ENCODE measurements at places on chromosomes 4 and X. TPM values are rescaled to one million over a fixed set of nuclear protein-coding genes. Genes with fewer than 3 reads are reported as not detected.

Gene ZFX
- total RNA-seq: 72.3 TPM

Gene FGF16
- not detected for total RNA-seq

Gene GPR50
- total RNA-seq: not detected

Gene PRDM5
- total RNA-seq: 7.3 TPM

Gene TBC1D9
- 17.4 TPM for total RNA-seq

Gene PDHA1
- 177 TPM for total RNA-seq

Gene BMP3
- not detected for total RNA-seq

Gene KIAA1210
- total RNA-seq: not detected

Gene WDR17
- total RNA-seq: 1.5 TPM

Gene ATP2B3
- not detected for total RNA-seq

Gene TRAM1L1
- total RNA-seq: 0.75 TPM

Gene AFP
- not detected for total RNA-seq

Gene SPATA18
- total RNA-seq: 28.9 TPM

Gene CXCL1
- 35.0 TPM for total RNA-seq

Gene ADH7
- not detected for total RNA-seq

Gene MAGED4
- total RNA-seq: not detected

Gene HHIP
- total RNA-seq: 0.12 TPM

Gene PNMA3
- total RNA-seq: not detected

- no peak for DNase-seq
These were observed 25.0 kb upstream of the BCORL1 start for GRCh38 chrX:129957241-129958082.

- DNase-seq: peak; percentile 82
These were observed 99.8 kb downstream of the PTCHD1 start for GRCh38 chrX:23434356-23434884.

DNA sequence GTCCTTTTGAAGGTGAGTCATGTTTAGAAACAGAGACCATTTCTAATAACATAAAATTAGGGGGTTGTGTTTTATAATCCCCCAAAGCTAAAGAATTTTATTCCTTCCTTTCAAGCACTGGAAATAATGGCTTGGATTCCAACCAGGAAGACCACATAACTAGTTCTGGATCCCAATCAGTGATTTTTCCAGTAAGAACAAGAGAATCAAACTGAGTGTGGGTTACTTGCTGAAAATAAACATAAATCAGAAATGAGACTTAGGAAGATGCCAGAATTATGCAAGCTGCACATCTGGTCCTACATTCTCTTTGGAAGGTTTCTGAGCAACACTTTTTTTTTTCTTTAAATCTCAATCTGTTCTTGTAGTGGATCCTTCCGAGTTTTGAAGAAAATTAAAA lies 76.3 kb downstream of the SOWAHB start:
- DNase-seq: no peak

- no peak for DNase-seq
These were observed 1527.8 kb downstream of the STIM2 start for GRCh38 chr4:28388471-28388870.

GRCh38 chrX:19678941-19679340 lies 163.6 kb upstream of the MAP3K15 start:
- peak; percentile 44 for DNase-seq

- no peak for DNase-seq
These were observed 7.6 kb downstream of the L1CAM start for GRCh38 chrX:153878345-153878744.

DNA sequence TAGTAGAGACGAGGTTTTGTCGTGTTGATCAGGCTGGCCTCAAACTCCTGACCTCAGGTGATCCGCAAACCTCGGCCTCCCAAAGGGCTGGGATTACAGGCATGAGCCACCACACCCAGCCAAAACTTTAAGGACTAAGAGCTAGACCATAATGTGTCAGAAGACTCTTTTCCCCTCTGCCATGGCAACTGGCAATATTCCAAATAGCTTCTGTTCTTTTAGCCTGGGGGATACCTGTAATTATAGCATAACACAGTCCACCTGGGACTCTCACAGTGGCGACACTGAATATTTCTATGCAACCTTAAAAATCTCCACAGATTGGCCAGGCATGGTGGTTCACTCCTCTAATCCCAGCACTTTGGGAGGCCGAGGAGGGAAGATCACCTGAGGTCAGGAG lies 45.5 kb upstream of the RBM47 start:
- DNase-seq: peak; percentile 23

DNA sequence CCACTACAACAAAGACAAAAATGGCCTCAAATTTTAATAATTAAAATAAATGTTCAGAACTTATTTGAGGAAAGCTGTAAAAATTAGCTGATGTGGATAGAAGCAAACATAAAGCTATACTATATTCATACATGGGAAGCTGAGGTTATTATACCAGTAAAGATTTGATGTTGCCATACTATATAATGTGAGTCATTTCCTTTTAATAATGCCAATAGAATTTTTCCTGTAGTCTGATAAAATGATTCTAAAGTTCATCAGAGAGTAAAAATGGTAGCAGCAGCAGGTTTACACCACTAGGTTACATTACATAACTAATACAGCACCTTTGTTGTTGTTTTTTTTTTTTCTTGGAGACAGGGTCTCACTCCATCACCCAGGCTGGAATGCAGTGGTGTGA lies 45.5 kb upstream of the CYP2U1 start:
- no peak for DNase-seq

- no peak for DNase-seq
These were observed 3.3 kb upstream of the LIN54 start for GRCh38 chr4:83013902-83014301.

GRCh38 chr4:1207157-1207470 lies 34.7 kb upstream of the SPON2 start:
- no peak for DNase-seq

DNA sequence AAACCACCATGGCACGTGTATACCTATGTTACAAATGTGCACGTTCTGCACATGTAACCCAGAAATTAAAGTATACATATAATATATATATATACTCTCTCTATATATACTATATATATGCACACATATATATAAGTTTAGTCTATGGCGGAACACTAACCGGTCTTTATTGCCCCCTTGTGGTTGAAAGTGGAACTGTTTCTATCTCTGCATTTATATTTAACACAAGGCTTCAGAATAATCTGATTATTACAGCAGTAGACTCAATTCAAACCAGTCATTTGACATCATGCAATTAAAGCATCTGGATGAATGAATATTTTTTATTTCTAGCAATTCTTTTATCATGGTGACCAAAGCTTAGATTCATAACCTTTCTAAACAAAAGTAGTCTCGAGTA lies 14.6 kb downstream of the RAB9B start:
- peak; percentile 66 for DNase-seq

- no peak for DNase-seq
These were observed 9.4 kb upstream of the TET2 start for GRCh38 chr4:105137121-105137875.

DNA sequence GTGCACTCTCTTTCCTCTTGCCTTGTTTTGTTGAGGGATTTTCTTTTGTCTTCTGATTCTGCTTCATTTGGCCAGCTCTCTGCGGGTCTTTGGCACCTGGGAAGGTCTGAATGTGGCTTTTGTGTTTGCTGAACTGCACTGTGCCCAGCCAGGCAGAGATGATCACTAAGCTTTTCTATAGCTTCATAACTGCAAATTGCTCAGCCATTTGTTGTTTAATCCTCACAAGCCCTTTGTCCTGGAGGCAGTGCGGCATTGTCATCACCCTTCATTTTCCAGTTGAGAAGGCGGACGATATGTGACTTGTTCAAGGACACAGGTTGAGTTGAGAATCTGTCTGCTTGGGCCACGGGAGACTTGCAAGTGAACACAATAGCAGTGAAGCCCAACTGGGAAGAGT lies 46.0 kb upstream of the SFRP2 start:
- no peak for DNase-seq

- DNase-seq: no peak
These were observed 105.0 kb upstream of the MAMLD1 start for GRCh38 chrX:150258176-150258425.

DNA sequence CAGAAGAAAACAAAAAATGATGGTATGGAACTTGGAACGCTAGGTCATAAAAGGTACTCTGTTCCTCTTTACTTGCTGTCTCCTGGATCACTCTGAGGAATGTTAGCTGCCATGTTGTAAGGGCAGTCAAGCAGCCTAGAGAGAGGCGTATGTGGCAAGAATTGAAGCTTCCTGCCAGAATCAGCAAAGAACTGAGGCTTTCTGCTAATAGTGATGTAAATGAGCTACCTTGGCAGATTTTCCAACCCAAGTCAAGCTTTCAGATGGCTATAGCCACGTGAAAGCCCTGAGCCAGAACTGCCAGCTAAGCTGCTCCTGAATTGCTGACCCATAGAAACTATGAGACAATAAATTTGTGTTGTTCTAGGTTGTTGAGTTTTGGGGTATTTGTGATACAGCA lies 38.7 kb downstream of the AASDH start:
- no peak for DNase-seq

DNA sequence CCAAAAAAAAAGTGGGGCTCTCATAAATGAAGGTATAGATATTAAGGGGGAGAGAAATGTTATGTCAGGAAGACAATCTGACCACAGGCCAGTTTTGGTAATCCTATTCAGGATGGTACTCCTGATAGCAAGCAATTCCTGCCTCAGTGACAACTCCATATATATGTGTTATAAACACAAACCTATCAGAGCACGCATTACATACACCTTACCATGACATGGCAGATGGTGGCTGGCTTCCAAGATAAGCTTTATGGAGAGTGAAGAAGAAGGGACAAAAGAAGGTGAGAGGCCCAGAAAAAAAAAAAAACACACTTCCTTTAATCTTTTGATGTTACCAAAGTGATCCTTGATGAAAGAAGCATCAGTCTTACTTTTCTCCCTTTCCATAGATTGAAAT lies 29.5 kb upstream of the KDR start:
- no peak for DNase-seq

DNA sequence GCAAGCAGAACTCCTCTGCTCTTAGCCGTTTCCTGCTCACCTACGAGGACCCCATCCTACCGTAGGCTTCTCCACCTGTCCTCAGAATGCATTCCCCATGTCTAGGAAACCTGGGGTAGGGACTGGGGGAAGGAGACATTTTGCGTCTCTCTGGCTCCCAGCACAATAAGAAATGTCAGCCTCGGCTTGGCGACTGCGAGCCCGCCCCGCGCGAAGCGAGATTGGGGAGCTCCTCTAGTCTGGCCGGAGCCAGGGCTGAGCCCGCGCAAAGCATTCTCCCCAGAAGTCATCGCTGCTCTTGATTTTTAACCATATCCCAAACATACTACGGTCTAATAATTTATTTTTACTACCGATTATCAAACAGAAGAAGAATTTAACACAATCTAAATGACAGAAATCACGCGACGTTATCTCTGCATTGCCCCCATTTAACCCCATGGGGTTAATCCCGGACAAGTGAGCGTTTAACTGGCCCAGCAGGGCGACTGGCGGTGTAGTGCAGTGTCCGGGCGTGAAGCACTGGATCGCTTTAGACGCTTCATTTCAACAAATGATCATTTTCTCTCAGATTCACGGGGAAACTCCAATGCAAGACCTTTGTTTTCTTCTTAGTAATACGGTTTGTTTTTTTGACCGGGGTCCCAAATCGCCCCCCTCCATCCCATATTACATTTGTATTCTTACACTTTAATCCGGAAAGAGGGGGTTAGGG lies 8.0 kb upstream of the PITX2 start:
- no peak for DNase-seq

- DNase-seq: no peak
These were observed 353.6 kb downstream of the TRIML1 start for GRCh38 chr4:188492886-188493285.

- peak; percentile 51 for DNase-seq
These were observed 26.5 kb downstream of the RASSF6 start for GRCh38 chr4:73593631-73594241.

DNA sequence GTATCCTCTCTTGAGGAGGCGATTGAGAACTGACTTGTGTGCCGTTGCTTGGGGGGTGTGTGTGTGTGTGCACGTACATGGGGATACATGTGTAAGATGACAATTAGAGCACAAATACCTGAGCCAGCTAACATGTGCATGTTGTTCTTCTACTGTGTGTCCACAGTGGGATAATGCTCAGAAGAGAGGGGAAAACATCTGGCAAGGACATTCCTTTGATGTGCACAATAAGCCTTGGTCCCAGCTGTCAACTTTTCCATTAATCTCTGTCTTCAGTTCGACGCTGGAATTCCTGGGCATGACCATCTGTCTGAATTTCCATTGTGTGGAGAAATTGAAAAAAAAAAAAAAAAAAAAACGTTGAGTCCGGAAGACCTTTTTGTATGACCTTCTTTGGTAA lies 592.0 kb upstream of the GALNTL6 start:
- DNase-seq: no peak

GRCh38 chrX:150052226-150052625 lies 113.9 kb upstream of the EOLA2 start:
- peak; percentile 65 for DNase-seq

DNA sequence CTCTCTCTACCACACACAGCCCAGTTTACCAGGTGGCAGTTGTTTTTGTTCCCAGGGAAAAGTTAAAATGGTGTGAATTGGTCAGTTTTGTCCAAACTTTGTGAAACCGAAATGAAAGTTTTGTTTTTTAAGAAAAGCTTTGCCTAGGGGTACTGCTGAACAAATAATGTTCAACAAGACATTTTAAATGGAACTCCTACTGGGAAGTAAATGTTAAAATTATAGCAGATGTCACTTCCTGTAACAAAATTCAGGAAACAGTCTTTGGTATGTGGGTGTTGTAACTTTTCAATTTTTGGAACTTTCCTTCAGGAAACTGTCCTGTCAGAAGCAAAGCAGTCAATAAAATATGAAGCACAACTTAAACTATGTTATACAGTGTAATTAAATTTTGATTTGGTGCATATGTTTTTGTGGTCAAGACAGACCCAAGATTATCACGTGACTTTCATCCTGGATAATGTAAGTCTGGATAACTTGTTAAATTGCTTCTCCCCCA lies 79.5 kb downstream of the AFF1 start:
- no peak for DNase-seq

GRCh38 chr4:139743027-139743426 lies 77.4 kb downstream of the MGST2 start:
- no peak for DNase-seq

- no peak for DNase-seq
These were observed 39.9 kb downstream of the DCX start for GRCh38 chrX:111372086-111372485.
